ENCODE measurements at places on chromosomes 12 and 14.

- DNase-seq: no peak
Observed at GRCh38 chr14:72678356-72678755, 215.5 kb downstream of the DPF3 start.

DNA sequence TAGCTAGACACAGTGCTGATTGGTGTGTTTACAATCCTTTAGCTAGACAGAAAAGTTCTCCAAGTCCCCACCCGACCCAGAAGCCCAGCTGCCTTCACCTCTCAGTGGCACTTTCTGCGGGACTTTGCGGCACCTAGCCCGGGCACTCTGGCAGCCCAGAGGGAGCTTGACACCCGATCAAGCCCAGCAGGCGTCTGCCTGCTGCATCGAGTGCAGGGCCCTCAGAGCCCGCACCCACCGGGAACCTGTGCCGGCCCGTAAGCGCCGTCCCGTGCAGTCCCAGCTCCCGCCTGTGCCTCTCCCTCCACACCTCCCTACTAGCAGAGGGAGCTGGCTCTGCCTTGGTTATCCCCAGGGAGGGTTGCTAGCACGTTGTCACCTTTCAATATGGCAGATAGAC lies 631.0 kb upstream of the STXBP6 start:
- no peak for DNase-seq

DNA sequence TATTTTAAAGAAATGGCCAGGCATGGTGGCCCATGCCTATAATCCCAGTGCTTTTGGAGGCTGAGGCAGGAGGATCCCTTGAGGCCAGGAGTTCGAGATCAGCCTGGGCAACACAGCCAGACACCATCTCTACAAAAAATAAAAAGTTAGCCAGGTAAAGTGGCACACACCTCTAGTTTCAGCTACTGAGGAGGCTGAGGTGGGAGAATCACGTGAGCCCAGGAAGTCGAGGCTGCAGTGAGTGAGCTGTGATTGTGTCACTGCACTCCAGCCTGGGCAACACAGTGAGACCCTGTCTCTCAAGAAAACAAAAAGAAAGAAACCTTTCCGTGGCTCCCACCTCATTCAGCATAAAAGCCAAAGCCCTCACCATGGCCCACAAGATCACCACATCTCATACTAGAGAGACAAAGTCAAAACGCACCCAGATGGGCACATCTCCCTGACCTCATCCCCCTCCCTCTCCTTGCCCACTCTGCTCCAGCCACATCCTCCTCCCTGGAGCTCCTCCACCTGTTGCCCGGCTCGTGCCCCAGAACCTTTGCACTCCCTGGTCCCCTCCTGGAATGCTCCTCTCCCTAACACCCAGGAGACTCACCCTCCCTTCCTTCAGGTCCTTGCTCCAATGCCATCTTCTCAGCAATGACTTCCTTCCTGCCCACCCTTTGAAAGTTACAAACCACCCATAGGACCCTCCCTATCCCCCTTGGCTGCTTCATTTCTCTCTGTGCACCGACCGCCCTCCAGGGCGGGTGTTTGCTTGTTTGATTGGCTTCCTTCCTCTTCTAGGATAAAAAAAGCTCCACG lies 4.8 kb upstream of the SCARB1 start:
- no peak for DNase-seq

DNA sequence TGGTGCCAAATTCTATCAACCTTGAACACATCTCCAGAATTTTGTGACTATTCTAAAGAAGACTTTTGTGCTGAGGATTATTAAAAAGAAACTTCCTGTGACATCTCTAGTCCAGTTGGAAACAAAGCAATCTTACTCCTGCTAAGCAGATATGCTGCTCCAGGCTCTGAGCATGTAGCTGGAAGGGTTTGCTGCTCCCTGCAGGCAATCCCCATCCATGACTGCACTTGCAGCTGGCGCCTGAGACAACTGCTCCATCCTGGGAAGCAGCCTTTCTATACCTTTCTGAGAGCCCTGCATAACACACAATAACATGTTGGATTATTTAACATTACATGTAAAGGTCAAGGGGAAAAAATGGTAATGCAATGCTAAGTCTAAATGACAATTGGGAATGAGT lies 105.1 kb downstream of the NDUFA12 start:
- DNase-seq: no peak

- DNase-seq: no peak
Observed at GRCh38 chr12:105214670-105215375, 21.2 kb downstream of the APPL2 start.

DNA sequence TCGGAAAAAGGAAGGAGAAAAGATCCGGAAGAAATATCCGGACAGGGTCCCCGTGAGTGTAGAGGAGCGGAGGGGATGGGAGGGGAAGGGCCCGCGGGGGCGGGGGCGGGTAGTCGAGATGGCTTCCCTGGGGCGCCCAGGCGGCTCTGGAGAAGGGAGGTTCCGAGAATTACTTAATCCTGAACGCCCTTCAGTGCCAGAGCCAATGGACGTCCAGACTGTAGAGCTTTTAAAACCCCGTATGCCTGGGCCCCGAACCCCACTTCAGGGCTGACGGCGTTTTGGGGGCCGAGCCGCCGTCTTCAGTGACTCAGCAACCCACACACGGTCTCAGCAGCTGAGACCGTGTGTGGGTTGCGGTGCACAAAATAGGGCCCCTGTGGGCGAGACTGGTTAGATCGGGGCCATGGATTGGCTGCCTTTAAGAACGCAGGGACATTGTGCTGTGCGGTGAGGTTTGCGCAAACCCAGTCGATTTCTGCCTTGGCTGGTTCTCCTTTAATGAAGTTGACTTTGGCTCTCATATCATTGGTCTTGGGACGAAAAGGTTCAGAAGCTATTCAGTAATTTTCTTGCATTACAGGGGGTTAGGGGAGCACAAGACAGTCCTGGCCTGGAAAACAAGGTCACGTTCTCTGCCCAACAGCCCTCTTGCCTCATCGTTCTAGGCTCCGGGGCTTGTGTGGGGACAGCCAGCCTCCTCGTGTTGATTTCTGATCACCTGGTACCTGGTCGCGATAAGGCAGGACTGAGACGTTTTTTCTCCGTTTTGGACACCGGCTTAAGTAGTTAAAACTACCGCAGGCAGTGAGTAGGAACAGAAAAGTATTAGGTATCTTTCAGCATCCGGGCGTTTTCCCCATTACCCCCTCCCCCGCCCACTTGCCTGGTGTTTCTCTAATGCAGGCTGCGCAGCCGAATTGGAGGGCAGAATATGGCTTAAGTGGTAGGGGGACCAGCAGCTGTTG lies 775 bp downstream of the GABARAPL1 start:
- DNase-seq: peak; percentile 79

GRCh38 chr14:102591372-102591943 lies 991 bp upstream of the RCOR1 start:
- DNase-seq: peak; percentile 47

GRCh38 chr12:116607039-116607438 lies 47.9 kb downstream of the MAP1LC3B2 start:
- no peak for DNase-seq

- no peak for DNase-seq
Observed at GRCh38 chr14:64681796-64682710, 22.2 kb upstream of the PLEKHG3 start.

GRCh38 chr14:64673316-64673715 lies 30.9 kb upstream of the PLEKHG3 start:
- no peak for DNase-seq

DNA sequence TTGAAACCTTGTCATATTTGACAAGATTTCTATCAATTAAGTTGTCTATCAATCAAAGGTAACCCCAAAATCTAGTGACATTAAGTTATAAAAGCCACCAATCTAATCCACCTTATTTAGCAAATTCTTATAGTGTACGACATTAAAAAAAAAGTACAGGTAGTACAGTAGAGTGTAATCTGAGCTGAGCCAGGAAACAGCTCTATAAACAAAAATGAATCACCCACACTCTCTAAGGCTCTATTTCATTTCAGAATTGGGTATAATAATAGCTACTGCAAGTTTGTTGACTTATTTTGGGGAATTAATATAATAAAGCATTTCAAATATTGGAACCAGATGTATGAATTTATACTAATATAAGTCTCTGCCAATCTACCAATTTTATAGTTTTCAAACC lies 342.4 kb upstream of the FLRT2 start:
- no peak for DNase-seq

GRCh38 chr12:130719263-130719859 lies 3.3 kb upstream of the RIMBP2 start:
- no peak for DNase-seq

- DNase-seq: peak; percentile 42
Observed at GRCh38 chr14:61438860-61439765, 117.7 kb downstream of the PRKCH start.

- no peak for DNase-seq
Observed at GRCh38 chr14:33720284-33720787, 230.5 kb downstream of the EGLN3 start.

DNA sequence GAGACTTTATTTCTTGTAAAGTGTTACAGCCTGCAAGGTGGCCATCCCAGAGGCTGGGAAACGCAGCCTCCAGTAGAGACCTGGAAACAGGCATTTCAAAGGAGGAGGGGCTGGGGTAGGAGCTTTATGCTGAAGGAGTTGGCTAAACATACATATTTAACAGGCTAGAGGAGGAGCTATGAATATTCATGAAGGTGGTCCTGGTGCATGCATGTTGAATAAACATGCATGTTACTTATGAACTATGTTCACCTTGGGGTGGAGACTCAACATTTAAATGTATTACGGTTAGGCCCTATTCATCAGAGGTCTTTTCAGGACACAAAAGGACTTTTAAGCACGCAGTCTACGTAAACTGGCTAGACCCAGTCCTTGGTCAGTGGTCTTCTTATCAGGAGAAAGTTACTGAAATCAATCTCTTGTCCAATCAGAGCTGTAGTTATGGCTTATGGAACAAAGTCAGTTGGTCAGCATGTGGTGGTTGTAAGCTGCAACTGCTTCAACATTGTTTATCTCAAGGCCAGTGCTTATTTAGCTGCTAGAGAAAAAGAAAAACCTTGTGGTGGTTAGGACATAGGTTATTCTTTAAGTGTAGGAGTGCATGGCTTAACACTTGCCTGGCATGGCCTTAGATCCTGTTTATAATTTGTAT lies 11.4 kb upstream of the ARF6 start:
- no peak for DNase-seq

DNA sequence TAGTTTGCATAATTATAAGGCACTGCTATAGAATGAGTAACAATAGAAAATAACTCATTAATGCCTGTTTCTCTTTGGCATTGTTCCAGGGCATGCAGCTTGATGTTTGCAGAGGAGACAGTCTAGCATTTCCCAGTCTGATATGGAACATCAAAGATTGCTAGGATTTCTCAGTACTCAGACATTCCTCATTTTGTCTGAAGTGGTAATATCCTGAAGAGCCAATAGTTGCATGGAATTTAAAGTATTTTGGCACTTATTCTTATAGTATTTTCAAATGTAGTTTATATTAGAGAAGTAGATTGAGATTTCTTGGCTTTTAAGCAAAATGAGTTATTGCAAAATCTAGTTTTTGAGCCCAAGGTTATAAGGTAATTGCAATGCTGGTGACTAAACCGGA lies 337.3 kb upstream of the E2F7 start:
- no peak for DNase-seq

DNA sequence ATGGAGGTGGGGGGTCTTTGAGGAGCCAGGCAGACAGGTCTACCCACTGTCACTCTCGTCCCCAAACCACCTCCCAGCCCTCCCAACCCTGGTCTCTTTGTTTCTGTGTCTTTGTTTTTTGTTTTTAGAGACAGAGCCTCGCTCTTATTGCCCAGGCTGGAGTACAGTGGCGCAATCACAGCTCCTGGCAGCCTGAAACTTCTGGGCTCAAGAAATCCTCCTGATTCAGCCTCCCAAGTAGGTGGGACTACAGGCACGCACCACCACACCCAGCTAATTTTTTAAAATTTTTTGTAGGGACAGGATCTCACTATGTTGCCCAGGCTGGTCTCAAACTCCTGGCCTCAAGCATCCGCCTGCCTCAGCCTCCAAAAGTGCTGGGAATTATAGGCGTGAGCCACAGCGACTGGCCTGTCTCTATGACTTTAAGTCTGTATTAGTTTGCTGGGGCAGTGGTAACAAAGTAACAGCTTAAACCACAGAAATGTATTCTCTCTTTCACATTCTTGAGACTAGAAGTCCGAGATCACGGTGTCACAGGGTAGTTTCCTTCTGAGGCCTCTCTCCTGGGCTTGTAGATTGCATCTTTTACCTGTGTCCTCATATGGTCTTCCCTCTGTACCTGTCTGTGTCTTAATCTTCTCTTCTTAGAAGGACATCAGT lies 26.1 kb downstream of the DTX1 start:
- no peak for DNase-seq

DNA sequence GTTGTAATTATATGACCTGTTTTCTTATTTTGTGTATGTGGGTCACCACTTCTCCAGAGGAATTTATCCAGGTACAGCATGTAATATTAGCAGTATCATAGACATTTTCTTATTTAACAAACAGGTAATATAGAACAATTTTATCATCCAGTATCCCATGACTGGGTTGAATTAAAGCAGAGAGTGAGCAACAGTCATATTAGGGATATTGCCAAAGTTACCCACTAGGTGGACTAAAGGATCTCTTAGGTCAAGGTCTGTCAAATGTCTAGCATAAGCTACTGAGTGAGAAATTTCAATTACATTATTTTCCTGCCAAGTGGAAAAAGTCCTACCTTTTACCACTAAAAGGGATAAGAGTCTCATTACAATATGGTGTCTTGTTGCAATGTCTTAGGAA lies 62.1 kb upstream of the TRIM9 start:
- no peak for DNase-seq

DNA sequence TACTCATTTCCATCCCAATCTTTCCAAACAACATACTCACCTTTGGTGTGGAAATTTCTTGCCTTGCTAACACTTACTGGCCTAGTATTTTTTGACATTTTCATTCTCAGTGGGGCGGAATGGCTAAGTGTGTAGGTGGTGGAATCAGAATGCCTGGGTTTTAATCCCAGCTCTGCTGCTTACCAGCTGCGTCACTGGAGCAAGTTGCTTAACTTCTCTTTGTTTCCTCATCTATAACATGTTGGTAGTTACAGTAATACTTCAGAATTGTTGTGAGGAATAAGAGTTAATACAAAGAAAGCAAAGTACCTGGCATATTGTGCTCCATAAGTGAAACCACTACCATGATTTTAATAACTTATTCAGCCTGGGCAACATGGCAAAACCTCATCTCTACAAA lies 3.0 kb upstream of the FAM177A1 start:
- DNase-seq: no peak

GRCh38 chr14:41718477-41719166 lies 111.9 kb downstream of the LRFN5 start:
- DNase-seq: no peak

DNA sequence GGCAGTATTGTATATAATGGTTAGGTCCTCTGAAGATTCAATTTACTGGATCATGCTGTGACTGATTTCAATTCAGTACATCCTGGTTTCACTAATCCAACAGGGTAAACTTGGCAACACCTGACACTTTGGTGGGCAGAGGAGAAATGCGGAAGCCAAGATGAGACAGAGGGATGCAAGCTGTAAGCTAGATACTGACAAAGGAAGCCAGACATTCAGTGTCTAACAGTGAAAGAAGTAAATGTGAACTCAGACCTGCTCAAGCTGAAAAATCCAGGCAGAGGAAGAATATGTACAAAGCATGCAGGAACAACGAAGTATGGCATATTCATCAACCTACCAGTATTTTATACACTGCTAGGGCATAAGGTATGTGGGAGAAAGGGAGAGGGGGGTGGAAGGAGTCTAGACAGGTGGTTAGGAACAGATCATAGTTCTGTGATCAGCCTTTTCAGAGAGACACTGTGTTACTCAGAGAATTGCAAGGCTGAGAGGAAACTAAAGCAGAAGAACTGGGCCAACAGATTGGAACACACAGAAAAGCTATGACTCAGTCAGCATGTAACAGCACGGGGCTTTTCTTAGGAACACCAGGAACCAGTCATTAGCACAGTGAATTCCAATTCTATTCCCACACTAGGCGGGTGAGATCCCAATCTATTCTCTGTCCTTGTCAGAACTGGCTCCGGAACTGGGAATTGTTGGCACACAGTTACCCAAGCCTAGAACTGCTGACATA lies 40.3 kb downstream of the NELL2 start:
- DNase-seq: no peak

All from stimulated activated naive CD8-positive, alpha-beta T cell treated with anti-CD3 and anti-CD28 coated beads, Interleukin-15, Interleukin-2, amounts not matched to agents 100 U/mL and 50 U/mL, for 24 hours (primary cell).